ENCODE measurements at places on chromosomes 1 and 21.
A peak's percentile ranks its signal among the peaks of the same experiment; 100 is the strongest.

DNA sequence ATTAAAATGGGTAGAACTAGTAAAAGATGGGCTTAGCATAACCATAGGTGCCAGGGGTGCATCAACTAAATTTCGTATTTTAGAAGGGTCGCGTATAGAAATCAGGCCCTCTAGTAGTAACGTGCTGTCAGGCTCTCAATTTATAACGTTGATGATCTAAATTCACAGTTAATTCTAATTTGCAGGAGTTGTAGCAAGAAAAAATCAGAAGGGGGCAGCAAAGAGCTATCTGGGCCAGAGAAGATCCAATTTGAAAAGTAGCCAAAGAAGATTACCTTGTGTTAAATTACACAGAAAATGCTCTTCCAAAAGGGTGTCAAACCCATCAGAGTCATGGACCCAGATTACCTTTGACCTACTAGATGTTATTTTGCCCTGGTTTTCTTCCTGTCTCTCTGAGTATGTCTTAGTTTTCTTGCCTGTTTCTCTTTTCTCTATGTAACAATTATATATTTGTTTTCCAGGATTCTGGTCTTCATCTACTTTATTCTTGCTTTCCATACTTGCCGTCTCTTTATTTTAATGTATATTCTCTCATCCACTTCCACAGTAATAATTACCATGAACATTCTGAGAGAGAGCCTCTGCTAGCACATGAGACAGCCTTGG lies 1030.9 kb downstream of the AMY1C start:
- DNase-seq = no peak

- no peak for DNase-seq
Measured at GRCh38 chr1:53585565-53585964, 126.4 kb downstream of the DMRTB1 start.

- no peak for DNase-seq
Measured at GRCh38 chr1:56068908-56069307, 510.5 kb downstream of the PLPP3 start.

DNA sequence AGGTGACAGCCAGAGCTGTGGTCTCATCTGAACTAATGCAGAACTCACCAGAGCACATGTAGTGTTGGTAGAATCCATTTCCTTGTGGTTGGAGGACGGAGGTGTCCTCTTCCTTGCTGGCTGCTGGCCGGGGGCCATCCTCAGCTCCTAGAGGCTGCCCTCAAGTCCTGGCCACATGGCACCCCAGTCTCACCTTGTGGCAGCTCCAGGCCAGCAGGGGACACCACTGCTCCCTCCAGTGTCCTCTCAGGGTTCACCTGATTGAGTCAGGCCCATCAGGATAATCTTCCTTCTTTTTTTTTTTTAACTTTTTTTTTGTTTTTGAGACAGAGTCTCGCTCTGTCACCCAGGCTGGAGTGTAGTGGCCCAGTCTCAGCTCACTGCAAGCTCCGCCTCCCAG lies 2.9 kb downstream of the KCNE1 start:
- no peak for DNase-seq

- DNase-seq = no peak
Measured at GRCh38 chr1:45037456-45037855, 25.4 kb downstream of the UROD start.

DNA sequence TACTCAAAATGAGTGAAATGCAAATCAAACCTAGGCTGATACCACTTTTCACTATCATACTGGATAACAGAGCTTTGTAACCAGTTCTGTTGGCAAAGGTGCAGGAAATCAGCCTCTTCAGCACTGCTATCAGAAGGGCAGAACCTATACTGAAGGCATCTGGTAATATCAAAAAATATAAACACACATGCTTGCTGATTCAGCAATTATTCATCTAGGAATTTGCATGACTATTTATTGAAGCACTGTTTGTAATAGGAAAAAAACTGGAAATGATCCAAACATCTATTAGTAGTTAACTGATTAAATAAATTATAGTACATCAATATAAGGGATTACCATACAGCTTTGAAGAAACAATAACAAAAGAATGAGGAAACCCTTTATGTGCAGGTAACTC lies 21.4 kb downstream of the ARHGAP29 start:
- no peak for DNase-seq

DNA sequence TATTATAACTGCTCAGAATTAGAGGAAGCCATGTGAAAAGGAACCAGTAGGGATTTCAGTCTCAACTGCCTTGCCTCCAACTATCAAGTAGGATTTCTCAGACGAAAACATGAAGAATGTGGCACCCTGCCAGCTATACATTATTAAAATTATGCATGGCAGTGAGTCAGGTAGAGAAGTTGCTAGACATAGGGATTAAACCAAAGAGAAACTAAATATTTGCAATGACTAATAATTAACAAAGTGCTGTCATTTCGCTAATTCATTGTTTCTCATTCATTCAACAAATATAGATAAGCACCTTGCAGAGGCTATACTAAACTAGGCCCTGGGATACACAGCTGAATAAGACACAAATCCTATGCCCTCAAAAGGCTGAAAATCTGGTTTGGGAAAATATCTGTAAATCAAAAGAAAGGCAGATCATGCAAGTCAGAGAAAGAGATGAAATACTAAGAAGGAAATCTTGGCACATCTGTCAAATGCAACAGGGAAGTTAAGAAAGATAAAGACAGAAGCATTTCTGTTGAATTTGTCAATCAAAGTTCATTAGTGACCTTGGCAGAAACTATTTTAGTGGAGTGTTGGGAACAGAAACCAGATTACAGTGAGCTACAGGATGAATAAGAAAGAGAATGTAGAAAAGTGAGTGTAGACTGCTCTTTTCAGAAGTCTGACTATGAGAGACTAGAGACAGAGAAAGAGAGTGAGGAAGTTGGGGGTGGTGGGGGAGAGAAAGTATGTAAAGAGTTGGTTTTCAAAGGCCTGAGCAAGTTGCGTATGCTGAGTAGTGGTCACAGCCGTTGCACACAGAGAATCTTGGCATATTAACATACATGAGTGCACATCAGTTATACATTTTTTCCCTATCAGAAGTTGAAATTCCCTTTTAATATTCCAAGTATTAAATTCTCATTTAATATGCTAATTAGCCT lies 14.7 kb upstream of the NBPF11 start:
- no peak for DNase-seq

DNA sequence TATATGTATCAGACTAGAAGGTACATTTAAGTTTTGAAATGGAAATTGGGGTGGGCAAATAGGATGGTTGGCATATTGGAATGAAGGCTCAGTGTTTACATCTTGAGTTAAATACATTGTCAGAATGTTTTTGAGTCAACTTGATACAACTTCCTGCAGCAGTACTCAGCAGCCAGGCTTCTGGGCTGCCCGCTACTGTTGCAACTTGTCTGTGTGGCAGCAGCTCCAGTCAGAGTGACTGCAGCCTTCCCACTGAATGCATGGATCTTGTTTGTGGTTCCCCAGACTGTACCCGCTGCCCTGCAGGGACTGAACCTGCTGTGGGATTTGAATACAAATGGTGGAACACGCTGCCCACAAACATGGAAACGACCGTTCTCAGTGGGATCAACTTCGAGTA lies 24.9 kb upstream of the SARS1 start:
- no peak for DNase-seq

GRCh38 chr1:183194527-183195141 lies 8.6 kb downstream of the LAMC2 start:
- peak; percentile 31 for DNase-seq

DNA sequence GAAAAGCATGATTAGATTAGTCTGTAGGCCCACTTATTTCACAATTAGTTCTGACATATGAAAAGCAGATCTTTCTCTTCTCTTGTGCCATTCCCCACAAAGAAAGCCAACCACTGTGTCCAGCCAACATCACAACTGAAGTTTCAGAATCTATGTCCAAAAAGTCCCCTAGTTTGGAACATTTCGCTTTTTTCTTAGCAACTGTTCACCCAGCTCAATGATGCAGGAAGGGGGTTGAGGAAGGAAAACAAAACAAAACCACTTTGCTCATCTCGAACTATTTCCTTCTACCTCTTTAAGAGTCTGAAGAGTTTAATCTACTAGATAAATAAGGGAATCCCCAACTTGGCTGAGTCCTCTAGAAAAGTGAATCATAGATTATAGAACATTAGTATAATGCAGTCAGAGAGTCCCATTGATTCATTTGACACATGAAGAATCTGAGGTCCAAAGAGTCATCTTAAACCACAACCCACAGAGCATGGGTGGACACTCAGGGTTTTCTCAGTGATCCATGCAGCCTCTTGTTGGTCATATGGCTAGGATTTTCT lies 159.3 kb upstream of the SGIP1 start:
- no peak for DNase-seq

- DNase-seq = no peak
Measured at GRCh38 chr1:90862782-90863181, 145.7 kb upstream of the BARHL2 start.

DNA sequence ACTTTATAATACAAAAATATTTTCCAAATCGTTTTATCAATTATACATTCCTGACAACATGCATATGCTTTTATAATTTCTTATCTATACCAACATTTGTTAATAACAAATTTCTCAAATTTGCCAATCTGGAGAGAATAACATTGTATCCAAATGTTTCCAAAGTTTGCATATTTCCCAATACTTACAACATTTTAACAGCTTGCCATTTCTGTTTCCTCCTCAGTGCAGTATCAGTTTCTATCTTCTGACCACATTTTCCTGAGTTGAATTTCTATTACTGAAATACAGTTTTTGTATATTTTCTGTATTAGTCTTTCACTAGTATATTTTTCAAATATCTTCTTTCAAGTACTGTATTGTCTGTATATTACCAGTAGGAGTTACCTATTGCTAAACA lies 1594.3 kb downstream of the PLA2G4A start:
- no peak for DNase-seq

DNA sequence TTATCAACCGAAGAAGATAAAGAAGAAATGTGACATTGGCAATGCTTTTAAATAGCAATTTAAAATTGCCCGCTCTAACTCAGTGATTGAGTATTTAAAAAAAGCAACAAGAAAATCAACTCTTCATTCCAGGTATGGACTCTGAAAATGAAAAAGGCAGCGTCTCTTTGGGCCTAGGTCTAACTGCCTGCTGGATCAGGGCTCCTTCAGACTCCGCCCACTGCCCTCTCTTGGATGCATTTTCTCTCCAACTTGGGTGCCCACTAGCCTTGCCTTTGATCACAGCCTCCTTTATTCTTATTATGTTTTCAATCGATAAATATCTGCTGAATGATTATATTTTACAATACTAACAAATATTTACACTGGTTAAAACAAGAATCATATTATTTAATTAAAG lies 268.9 kb downstream of the MRPL39 start:
- DNase-seq = no peak
